ENCODE measurements at places on chromosomes 11 and 22.

- no peak for DNase-seq
These were observed 222.3 kb downstream of the ETS1 start for GRCh38 chr11:128365044-128365443.

GRCh38 chr11:24043842-24044241, 453.0 kb upstream of the LUZP2 start:
- no peak for DNase-seq

GRCh38 chr11:72278905-72279304, 34.9 kb upstream of the PHOX2A start:
- no peak for DNase-seq

DNA sequence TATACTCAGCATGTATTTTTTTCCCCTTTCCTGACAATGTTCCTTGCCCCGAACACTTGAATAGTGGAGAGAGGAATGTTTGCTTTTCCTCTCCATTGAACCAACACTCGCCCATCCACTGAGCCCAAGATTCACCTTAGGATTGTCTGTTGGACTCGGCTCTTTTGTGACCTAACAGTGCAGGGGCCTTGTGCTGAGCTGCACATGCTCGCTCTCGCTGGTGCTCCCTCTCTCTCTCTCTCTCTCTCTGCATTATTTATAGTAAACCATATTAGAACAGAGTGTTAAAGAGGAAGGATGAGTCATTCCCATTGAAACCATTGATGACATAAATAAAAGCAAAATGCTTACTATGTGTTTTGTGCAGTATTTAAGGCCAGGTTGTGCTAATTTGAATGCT, 20.7 kb downstream of the ZBTB16 start:
- peak; percentile 66 for DNase-seq

- no peak for DNase-seq
These were observed 8.4 kb upstream of the CSNK1E start for GRCh38 chr22:38325587-38325986.

- peak; percentile 34 for DNase-seq
These were observed 35.8 kb downstream of the MAML2 start for GRCh38 chr11:96306933-96307775.

- peak; percentile 35 for DNase-seq
These were observed 120.9 kb upstream of the ZC3H12C start for GRCh38 chr11:109972181-109972715.

DNA sequence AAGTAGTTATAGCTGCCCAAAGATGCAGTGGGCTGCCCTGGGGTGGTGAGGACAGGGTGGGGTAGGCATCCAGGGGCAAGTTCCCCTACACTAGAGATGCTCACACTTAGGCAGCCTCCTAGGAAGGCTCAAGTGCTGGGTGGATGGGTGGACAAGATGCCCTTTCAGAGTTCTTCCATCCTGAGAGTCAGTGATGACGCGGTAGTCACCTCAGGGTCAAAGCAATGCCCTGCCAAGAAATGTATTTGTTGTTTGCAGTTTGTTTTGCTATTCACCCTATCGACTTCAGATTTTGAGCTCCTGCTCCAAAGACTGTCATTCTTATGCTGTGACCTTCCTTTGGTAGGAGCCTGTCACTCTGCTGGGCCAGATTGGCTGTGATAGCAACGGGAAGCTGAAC, 18.9 kb downstream of the POLA2 start:
- no peak for DNase-seq

DNA sequence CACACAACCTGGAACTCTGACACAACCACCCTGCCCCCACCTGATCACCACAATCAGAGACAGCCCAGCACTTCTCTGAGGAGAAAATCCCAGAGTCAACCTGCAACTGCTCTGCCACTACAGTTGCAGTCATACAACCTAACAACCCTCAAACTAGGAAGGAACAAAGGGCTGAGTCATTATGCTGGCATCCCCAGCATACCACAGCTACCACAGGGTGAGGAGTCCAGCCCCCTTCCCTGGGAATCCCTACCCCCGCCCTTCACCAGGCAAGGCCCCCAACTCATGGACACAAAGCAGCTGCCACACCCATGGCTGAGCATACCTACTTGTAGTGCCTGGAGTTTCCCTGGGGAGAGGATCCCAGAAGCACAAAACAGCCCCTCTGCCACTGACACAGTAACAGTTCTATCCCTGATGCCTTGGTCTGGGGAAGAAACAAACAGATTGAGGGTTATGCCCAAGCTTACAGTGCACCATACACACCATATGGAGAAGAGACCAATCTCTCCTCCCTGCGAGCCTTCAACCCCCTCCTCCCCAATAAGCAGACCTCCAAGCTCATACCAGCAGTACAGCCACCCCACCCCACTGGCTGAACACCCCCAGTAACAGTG, 68.5 kb upstream of the C11orf58 start:
- DNase-seq, result no peak

GRCh38 chr22:42881982-42882656, 25.0 kb upstream of the ARFGAP3 start:
- no peak for DNase-seq

DNA sequence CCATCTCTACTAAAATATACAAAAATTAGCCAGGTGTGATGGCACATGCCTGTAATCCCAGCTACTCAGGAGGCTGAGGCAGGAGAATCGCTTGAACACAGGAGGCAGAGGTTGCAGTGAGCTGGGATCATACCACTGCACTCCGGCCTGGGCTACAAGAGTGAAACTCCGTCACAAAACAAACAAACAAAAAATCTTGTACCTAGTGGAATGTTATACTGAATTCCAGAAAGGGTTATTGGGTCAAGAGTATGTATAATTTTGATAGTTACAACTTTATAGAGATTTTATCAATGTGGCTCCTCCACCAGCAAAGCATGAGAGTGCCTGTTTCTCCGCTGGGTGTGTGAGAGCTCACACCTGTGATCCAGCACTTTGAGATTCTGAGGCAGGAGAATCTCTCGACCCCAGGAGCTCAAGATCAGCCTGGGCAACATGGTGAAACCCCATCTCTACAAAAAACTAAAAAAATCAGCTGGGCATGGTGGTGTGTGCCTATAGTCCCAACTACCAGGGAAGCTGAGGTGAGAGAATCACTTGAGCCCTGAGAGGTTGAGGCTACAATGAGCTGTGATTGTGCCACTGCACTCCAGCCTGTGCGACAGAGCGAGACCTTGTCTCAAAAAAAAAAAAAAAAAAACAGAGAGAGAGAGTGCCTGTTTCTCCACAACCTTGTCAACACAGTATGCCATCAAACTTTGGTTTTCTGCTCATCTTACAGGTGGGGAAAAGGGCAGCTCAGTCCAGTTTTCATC, 12.7 kb upstream of the FOLR1 start:
- no peak for DNase-seq

DNA sequence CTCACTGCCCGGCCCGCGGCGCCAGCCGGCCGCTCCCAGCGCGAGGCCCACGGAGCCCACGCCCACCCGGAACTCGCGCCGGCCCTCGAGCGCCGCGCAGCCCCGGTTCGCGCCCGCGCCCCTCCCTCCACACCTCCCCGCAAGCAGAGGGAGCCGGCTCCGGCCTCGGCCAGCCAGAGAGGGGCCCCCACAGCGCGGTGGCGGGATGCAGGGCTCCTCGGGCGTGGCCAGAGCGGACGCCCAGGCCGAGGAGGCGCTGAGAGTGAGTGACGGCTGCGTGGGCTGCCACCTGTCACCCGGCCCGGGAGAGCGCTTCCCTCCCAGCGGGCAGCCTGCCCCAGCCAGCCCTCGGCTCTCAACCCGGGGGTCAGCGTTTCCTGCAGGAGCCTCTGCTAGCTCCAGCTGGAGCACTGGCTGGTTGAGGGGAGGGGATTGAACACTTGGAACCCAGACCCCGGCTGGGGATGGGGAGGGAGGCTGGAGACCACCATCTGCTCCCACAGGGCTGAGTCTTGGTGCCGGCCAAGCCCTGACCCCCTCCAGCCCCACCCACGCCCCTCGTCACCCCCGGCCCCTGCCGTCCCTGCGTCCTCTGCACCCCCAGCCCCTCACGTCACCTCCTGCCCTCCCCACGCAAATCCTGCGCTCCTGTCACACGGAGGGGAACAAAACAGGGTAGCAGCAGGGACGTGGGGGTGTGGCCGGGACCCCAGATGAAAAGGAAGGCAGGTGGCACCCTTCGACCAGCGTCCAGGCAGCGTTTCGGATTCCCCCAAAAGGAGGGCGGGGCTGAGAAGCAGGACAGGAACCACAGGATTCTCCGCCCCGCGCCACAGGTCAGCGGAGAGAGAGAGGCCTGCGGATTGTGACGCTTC, 157.0 kb downstream of the BRD1 start:
- peak; percentile 53 for DNase-seq

GRCh38 chr11:115279813-115280761, 224.1 kb downstream of the CADM1 start:
- no peak for DNase-seq

All from inflammatory macrophage (primary cell).